ENCODE measurements at places on chromosomes 3 and 15.

- H3K36me3 ChIP-seq, result no peaks in the 10 kb centered on the region
- no peak overlapping the region for H3K27ac ChIP-seq
- no peaks in the 10 kb centered on the region for H3K4me1 ChIP-seq
- no peak overlapping the region for H3K4me3 ChIP-seq
- no peak for DNase-seq
Measured at GRCh38 chr3:12279591-12280326, 9.1 kb upstream of the PPARG start.

DNA sequence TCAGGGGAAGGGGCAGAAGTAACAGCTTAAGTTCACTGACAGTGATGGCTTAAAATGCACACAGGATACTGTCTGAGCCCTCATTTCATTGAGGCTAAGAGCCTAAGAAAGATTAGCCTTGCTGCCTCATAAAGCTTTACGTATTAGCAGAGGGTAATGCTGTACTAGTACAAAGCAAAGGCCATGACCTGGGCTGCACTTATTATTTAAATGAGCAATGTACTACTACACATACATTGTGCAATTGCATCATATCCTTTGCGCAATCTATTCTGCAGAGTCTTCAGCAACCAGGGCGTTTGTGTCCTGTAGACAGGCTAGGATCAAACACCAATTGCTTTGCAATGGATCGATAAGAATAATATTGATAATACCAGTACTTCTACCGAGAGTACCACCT is 221.8 kb downstream of the TPRG1 start:
- DNase-seq, result no peak
- H3K4me3 ChIP-seq, result no peak overlapping the region
- no peaks in the 10 kb centered on the region for H3K4me1 ChIP-seq
- no peaks in the 10 kb centered on the region for H3K27me3 ChIP-seq

DNA sequence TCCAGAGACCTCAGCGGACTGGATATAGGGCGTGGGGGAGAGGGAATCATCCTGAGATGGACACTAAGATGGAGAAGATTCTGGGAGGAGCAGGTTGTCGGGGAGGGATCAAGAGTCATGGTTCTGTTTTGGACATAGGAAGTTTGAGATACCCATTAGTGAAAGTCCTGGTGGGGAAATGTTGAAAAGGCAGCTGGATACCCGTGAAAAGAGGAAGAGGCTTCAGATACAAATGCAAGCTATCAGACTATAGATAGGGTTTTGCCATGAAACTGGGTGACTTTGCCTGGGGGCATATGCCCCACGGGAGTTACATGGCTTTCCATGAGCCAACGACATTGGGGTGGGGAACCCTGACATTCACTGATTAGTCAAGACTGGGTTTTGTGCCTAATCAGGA is 1.1 kb upstream of the GPR62 start:
- no peak for DNase-seq
- no peak overlapping the region for H3K27ac ChIP-seq
- H3K27me3 ChIP-seq, result peaks cover 25% of the 10 kb centered on the region
- H3K4me1 ChIP-seq, result peaks cover 25% of the 10 kb centered on the region

- DNase-seq, result no peak
- H3K27me3 ChIP-seq, result no peaks in the 10 kb centered on the region
- H3K36me3 ChIP-seq, result no peaks in the 10 kb centered on the region
- peaks cover 6% of the 10 kb centered on the region for H3K4me1 ChIP-seq
Measured at GRCh38 chr3:73081140-73081539, 19.7 kb downstream of the EBLN2 start.

- DNase-seq, result no peak
- peak overlapping the region; percentile 53 for H3K27ac ChIP-seq
- no peak overlapping the region for H3K4me3 ChIP-seq
Measured at GRCh38 chr3:37072892-37073291, 79.6 kb downstream of the MLH1 start.

DNA sequence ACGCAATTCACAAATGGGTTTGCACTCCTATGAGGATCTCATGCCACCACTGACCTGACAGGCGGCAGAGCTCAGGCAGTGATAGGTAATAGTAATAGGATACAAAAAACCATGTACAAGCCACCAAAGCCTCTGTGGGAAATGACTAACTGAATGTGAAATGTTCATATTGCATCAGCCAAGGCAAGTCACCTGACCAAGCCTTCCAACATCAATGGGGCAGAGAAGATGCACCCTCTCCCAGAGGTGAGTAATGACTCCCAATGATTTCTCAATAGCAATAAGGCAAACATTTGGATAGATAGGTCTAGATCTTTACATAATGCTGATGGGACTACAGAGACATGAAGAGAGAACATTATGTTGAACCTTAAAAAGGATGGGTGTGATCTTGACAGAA is 14.9 kb downstream of the CNTN3 start:
- DNase-seq, result no peak
- no peak overlapping the region for H3K27ac ChIP-seq
- H3K4me1 ChIP-seq, result no peaks in the 10 kb centered on the region
- H3K4me3 ChIP-seq, result no peak overlapping the region

- no peaks in the 10 kb centered on the region for H3K27me3 ChIP-seq
- no peak overlapping the region for H3K4me3 ChIP-seq
- H3K4me1 ChIP-seq, result peaks cover 25% of the 10 kb centered on the region
Measured at GRCh38 chr3:111764645-111765091, 94.4 kb upstream of the PHLDB2 start.

DNA sequence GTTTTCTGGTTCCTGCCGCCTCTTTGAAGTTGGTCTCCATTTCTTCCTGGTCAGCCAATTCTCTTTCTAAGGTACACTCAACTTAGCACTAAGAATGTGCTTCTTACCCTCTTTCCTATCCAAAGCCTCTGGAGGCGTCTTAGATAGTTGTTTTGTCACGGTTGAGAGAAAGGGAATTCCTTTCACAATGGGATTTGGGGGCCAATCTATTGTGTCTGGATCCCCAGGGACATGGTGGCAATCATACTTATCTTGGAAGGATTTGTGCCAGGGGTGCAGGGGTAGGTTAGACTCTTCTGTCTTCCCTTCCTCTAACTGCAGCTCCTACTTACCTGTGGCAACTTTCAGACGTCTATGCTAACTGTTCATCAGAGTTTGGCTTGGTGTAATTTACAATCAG is 287.1 kb downstream of the SOX2 start:
- H3K4me1 ChIP-seq, result no peaks in the 10 kb centered on the region
- DNase-seq, result no peak
- H3K27ac ChIP-seq, result no peak overlapping the region
- no peaks in the 10 kb centered on the region for H3K27me3 ChIP-seq

- H3K27me3 ChIP-seq, result no peaks in the 10 kb centered on the region
- DNase-seq, result no peak
- no peaks in the 10 kb centered on the region for H3K36me3 ChIP-seq
Measured at GRCh38 chr3:121152573-121152972, 244.6 kb downstream of the STXBP5L start.
